ENCODE measurements at places on chromosomes 7 and 10. TPM values are rescaled to one million over a fixed set of nuclear protein-coding genes. Genes with fewer than 3 reads are reported as not detected.

CUBN gene
- 2.4 TPM for total RNA-seq

MRLN gene
- not detected for total RNA-seq

EBLN1 gene
- not detected for total RNA-seq

ATG9B gene
- total RNA-seq = not detected

MMD2 gene
- not detected for total RNA-seq

CYP26A1 gene
- total RNA-seq = not detected

UCN3 gene
- 3.9 TPM for total RNA-seq

GPR15LG gene
- total RNA-seq = not detected

PODXL gene
- total RNA-seq = 18.6 TPM

NRCAM gene
- total RNA-seq = 1.3 TPM

EPC1 gene
- 54.3 TPM for total RNA-seq

ZPBP gene
- not detected for total RNA-seq
